ENCODE measurements at places on chromosomes 4 and X.

- DNase-seq, result no peak
Observed at GRCh38 chr4:7104366-7105031, 36.6 kb upstream of the GRPEL1 start.

DNA sequence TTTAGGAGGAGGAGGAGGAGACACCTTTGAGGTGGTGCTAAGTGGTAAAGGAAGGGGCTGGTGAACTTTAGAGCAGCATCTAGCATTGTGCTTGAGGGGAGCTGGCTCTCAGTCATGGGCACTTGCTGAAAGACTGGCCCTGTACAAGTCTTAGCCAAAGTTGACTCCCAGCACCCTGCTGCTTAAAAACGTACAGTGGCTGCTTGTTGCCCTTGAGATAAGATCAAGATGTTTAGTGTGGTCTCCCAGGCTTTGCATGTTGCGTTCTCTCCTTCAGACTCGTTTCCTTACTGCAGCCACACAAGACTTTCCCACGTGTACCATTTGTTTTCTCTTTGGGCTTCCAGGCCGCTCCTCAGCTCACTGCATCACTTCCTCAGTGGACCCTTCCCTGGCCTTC, 1.8 kb downstream of the MED28 start:
- DNase-seq, result no peak

DNA sequence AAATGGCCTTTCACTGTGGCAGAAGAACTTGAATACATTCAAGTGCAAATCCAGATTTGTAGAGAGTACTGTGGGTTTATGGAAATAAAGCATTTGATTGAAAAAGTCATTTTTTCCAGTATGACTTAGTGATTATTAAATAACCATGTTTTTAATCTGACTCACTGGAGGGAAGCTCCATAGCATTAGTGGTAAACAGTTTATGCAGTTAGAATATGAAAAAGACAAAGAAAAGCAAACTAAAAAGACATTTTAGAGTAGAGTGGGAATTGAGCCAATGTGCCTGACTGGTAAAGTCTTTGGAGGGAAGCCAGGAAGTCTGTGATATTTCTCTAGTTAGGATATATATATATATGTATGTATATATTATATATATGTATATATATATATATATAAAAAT, 53.4 kb downstream of the FAT4 start:
- peak; percentile 32 for DNase-seq

GRCh38 chr4:163591614-163592020, 97.1 kb downstream of the TMA16 start:
- no peak for DNase-seq

DNA sequence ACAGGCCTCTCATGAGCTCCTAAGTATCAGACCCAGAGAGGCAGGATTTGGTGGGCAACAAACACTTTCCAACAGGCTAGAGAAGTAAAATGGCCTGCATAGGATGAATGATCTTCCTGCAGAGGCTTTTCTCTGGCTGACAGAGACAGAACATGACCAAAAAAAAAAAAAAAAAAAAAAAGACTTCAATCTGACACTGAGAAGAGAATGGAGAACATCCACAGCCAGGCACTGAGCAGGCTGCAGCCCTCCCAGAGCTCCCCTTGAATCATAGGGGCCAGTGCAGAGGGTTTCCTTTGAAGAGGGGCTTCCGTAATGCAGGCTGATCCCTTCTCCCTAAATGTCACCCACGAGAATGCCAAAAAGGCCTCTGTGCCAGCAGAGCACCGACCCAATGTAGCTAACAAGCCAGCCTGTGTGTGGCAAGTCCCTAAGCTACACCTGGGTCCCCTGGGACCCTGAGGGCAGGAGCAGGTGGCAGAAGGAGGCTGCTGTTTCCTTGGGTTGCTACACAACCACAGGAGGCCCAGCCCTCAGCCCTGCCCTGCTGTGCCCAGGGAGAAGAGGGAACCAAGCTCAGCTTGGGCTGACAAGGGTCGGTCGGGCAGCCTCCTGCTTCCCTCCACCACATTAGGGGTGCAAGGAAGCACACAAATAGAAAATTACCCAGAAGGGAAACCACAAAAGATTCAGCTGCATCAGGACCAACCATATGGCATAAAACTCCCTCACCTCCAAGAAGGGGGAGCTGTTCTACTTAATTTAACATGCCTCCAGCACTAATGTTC, 55.6 kb downstream of the MAP7D2 start:
- no peak for DNase-seq

DNA sequence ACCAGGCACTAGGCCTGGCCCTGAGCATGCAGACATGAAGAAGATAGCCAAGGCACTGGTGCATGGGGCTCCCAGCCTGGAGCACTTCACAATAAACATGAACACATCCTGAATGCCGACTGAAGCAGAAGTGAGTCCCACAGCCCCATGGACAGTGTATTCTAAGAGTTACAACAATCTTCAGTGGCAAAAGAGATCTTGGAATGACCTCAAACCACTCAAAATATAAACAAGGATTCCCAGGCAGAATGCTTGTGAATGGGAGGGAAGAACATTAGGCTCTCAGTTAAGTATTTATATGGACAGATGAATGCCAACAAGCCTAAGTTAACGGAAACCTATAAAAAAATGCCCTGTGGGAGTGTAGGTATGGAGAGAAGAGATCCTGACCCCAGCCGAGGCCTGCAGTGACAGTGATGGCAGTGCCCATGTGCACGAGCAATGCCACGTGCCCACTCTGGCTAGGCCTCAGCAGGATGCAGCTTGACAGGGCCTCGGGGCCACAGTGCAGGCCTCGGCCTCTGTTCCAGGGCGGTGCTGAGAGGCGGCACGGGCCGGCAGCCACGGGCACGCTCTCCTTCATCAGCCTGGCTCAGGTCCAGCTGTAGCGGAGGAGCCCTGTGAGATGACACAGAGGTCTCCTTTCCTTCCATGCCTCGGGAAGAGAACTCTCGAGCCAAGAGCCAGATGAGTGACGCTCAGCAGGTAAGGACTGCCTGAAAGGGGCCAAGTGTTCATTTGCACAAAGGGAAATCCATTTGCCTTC, 49.2 kb downstream of the IRF2 start:
- no peak for DNase-seq

GRCh38 chrX:150326541-150327247, 36.4 kb upstream of the MAMLD1 start:
- DNase-seq, result no peak

GRCh38 chrX:148649145-148649795, 148.9 kb downstream of the AFF2 start:
- DNase-seq, result no peak

- peak; percentile 91 for DNase-seq
Observed at GRCh38 chr4:73917081-73917501, 47.9 kb downstream of the CXCL1 start.

DNA sequence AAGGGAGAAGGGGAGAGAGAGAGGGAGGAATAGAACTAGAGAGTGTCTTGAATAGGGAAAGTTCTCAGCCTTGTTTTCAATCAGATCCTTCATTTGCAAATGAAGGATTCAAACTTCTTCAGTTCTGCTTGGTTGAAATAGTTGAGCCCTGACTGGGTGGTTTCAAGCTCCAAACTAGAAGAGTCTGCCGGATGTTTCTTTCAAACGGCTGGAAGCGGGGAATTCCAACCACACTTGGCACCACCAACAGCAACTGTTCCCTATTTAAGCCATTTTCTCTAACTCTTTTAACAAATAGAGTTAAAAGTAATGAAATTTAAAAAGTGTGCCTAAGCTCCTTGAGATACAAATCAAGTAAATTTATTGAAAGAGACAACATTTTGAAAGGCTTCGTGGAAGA, 67.5 kb upstream of the DDX60 start:
- no peak for DNase-seq

- no peak for DNase-seq
Observed at GRCh38 chr4:183435803-183436202, 8.6 kb upstream of the CDKN2AIP start.

DNA sequence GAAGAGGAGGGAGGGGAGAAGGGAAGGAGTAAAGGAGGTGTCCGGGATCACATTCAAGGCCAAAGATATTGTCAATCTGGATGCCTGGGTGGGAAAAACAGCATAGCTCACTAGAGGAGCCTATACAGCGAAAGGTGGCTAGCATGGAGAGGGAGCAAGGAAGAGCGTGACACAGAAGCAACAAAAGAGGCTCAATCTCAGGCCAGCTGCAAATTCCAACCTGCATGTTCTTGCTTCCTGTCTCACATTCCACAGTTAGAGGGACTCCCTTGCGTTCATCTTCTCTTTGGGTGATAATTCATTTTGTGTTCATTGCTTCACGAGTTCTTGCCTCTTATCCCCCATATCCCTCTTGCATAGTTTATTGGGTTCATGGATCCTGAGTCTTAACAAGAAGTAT, 3.0 kb upstream of the CLNK start:
- no peak for DNase-seq

- no peak for DNase-seq
Observed at GRCh38 chr4:150862829-150863228, 152.3 kb downstream of the LRBA start.

DNA sequence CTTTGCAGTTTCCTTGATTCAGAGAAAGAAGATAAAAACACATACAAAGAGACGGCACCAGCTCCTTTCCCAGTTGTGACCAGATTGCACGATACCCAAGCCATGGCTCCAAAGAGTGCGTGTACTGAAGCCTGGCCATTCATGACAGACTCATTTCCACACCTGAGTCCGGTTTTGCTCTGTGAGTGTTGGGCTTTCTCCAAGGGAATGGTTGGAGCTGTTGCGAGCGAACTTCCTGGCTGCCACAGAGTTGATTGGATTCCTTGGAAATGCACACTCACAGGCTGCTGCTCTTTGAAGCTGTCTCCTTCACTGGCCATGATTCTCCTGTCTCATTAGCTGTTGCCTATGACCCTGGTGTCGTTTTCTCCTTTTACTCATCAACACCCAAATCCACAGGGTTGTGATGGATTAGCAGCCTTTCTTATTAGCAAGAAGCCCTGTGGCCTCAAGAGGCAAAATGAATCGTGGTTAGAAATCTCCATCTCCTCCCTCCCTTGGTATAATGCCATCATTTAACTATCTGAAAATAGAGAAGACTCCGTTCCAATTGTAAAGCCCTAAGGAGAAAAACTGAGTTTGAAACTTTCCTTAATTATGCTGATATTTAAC, 43.9 kb upstream of the BBS12 start:
- DNase-seq, result no peak

GRCh38 chr4:180960743-180961401, 1282.3 kb upstream of the TENM3 start:
- DNase-seq, result no peak

DNA sequence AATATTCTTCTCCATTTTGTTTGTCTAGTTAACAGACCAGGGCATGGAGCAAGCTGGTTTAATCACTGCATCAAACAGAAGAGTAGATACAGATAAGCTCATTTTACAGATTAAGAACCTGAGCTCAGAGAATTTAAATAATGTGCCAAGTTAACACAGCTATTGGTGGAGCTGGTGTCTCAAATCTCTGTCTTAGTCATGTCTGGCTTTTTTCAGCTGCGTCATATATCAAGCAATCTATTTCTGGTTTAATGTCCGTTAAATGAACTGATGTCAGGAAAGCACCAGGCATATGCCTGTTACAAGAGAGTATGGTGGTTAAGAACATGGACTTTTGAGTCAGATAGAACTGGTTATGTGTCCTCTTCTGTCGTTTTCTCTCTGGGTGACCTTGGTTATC, 79.8 kb upstream of the ADGRA3 start:
- DNase-seq, result no peak

GRCh38 chr4:184645904-184646610, 3.2 kb downstream of the CASP3 start:
- no peak for DNase-seq

- DNase-seq, result peak; percentile 41
Observed at GRCh38 chr4:106529348-106530023, 160.9 kb upstream of the GIMD1 start.

- DNase-seq, result no peak
Observed at GRCh38 chrX:150308532-150309157, 54.5 kb upstream of the MAMLD1 start.

DNA sequence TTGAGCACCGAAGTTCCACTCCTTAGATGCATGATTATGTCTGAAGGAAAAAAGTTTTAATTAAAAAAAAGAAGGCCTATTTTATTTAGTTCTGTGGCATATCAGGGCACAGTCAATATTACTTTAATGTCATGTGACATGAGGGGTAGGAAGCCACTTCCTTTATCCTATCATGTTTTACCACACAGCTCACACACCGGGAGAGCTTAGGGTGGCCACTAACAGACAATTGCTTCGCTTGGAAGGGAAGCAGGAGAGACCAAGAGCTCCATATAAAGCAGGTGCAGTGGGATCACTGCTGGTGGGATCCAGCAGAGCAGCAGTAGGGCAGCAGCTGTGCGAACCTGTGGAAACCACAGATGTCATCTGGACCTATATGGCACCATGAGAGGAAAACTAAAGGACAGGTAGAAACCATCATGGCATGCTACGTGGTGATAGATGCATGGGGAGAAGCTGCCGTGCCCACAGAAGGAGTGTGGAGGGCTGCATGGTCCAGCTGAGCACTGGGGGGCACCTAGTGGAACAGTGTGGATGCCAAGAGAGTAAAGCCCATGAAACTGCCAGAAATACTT, 52.0 kb downstream of the DTHD1 start:
- DNase-seq, result no peak

DNA sequence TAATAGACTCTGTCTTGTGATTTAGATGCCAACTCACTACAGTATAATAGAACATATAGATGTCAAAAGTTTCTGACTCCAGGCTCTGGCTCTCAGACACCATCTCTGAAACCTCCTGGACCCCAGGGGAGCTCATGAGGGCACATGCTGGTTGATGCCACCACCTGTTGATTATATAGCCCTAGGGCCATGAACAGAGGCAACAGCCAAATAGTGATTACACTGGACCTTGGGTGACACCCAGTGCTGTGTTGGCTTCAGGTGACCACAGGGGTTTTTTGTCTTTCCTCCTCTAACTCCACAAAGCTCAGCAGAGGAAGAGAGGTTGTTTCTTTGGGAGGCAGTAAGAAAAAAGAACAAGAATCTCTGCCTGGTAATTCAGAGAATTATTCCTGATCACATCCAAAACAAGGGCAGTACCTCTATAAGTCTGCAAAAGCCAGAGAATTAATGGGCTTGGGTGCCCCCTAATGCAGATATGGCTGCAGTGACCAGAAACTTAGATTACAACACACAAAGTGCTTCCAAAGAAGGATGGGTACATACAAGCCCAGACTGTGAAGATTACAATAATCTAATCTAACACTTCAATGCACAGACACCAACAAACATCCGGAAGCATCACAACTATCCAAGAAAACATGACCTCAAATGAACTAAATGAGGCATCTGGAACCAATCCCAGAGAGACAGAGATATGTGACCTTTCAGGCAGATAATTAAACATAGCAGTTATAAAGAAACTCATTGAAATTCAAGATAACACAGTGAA, 1920.6 kb downstream of the ARAP2 start:
- DNase-seq, result peak; percentile 69

- DNase-seq, result no peak
Observed at GRCh38 chr4:77367638-77368037, 210.6 kb downstream of the CCNG2 start.

DNA sequence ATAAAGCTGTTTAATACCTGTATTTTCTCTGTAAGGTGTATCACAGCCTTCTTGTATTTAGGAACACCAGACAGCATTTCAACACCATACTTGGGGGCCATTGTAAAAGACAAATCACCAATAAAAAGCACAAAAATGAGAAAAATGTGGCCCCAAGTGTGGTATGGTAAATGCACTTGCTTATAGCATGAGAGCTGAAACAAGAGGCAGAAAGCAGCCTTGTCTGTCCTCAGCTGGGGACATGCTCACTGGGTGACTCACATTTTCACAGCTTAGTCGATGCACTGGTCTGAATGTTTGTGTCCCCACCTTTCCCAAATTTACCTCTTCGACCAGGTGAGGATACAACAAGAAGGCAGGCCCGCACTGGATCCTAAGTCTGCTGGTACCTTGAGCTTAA, 639.7 kb upstream of the AGA start:
- no peak for DNase-seq

GRCh38 chr4:188423039-188423438, 283.8 kb downstream of the TRIML1 start:
- no peak for DNase-seq

- DNase-seq, result no peak
Observed at GRCh38 chr4:143437476-143437875, 76.0 kb upstream of the SMARCA5 start.

Data from foreskin fibroblast (primary cell).